Kasumi-1 (cell line): ENCODE measurements at places on chromosomes 3 and 15.
A peak's percentile ranks its signal among the peaks of the same experiment; 100 is the strongest.

GRCh38 chr3:26827169-26827568 is 204.6 kb downstream of the LRRC3B start:
- no peak for DNase-seq

DNA sequence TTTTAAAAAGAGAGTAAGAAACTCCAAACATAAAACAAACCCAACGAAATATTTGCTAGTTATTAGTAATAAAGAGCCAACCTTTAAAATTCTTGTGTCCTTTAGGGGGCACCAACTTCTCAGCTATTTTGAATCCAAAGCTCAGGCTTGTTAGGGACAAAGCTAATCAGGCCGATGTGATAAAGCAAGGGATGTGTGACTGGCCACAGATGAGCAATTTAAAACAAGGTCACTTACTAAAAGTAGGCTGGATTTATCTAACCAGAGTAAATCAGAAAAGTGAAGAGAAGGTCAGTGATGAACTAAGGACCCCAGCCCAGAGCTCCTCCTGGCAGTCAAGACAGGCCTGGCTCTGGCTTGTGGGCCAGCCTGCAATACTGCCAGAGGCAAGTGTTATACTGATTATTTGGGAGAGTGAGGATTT is 108.5 kb downstream of the CYP19A1 start:
- peak; percentile 4 for DNase-seq

GRCh38 chr15:68706256-68706655 is 114.4 kb downstream of the ANP32A start:
- no peak for DNase-seq

GRCh38 chr3:139518926-139519842 is 20.4 kb downstream of the RBP1 start:
- no peak for DNase-seq

GRCh38 chr3:42601896-42602581 is 1.6 kb downstream of the NKTR start:
- peak; percentile 80 for DNase-seq

DNA sequence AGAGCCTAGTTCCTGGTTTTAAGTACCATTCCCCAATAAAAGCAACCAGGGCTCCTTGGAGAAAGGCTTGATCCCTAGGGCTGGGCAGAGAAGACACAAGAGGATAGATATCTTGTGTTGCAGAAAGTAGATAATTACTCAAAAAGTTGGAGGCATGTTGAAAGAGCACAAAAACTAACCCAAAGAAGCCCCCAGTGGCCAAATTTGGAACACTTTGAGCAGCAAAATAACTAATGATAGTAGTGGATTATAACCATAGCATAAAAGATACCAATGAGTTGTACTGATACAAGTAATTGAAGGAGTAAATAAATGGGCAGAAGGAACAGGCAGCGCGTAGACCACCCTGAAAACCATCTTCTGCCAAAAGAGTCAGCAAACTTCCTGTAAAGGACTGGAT is 12.0 kb downstream of the EXOSC7 start:
- DNase-seq, result peak; percentile 63

DNA sequence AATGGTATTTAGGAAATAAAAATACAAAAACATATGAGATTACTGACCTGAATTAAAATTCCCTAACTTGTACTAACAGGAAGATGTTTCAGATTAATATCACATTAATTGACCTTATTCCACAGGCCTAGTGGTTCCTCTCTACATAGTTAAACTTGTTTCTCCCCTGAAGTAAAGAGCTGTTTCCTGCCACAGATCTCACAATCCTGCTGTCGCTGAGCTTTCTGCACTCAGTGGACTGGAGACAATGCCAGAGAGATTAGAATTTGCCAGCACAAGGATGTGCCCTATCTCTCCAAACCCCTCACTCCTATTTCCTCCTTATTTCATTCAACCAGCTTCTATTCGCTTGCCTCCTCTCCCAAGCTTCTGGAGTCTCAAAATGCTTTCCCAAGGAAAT is 130.6 kb downstream of the CTNNB1 start:
- DNase-seq, result no peak

DNA sequence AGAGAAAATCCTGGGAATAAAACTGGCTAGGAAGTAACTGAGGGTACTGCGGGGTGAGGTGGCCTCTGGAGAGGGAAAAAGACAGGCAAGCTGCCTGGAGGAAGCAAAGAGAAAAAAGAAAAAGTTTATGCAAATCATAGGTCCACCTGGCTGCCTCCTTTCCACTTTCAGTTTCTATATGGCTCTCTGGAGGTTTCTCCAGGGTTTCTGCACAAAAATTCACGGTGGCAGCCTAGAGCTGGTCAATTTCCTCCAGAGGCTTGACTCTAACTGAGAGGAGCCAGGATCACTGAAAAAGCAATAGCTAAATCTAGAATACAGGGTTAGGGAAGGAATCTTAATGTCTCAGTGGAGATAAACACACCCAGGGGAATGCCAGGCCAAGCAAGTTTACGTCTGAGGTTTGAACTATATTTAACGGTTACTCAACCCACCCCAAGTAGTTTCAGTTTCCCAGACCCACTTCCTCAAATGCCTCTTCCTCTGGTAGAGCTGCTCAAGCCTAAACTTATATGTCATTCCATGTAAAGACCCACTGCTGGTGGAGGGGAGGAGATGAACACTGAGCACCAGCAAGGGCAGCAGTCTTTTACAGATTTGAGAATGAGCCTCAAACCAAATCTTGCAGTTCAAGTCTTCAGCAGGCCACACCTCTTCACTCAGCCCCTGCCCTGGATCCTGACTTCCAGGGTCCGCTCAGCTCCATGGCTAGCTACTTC is 5.7 kb downstream of the LYSMD2 start:
- peak; percentile 94 for DNase-seq

DNA sequence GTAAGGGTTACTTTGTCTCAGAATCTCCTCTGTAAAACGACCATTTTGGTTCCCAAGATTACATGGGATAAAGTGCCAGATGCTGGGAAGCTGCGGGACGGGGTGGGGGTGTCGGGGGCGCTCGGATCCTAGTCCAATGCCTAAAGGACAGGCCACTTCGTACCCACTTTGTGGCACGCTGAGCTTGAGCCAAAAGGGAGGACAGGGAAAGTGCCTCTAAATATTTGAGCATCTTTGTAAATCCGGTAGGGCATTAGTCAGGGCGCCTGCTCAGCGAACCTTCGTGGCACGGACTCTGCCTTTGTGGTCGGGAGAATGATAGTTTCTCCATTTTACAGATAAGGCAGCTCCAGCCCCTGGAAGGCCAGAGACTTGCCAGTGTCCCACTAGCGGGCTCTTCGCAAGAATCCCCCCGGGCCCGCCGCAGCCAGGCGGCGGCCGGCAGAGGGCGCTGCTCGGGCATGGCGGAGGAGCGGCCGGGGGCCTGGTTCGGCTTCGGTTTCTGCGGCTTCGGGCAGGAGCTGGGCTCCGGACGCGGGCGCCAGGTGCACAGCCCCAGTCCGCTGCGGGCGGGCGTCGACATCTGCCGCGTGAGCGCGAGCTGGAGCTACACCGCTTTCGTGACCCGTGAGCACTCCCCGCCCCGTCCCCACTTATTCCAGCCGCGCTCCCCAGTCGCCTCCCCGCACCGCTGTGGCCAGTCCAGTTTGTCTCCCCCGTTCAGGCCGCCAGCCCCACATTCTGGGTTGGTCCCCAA is 1.8 kb downstream of the RCCD1 start:
- no peak for DNase-seq

DNA sequence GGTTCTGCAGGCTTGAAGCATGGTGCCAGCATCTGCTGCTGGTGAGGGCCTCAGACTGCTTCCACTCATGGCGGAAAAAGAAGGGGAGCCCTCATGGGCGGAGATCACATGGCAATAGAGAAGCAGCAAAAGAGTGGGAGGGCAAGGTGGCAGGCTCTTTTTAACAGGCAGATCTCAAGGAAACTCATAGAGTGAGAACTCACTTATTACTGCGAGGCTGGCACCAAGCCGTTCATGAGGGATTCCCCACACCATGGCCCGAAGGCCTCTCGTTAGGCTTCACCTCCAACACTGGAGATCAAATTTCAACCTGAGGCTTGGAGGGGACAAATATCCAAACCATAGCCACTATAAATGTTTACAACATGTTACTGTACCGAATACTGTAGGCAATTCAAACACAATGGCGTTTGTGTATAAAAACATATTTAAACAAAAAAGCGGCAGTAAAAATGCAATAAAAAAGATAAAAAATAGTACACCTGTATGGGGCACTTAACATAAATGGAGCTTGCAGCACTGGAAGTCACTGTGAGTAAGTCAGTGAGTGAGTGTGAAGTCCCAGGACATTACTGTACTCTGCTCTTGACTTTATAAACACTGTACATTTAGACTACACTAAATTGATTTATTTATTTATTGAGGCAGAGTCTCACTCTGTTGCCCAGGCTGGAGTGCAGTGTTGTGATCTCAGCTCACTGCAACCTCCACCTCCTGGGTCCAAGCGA is 18.8 kb upstream of the MOBP start:
- DNase-seq, result no peak

DNA sequence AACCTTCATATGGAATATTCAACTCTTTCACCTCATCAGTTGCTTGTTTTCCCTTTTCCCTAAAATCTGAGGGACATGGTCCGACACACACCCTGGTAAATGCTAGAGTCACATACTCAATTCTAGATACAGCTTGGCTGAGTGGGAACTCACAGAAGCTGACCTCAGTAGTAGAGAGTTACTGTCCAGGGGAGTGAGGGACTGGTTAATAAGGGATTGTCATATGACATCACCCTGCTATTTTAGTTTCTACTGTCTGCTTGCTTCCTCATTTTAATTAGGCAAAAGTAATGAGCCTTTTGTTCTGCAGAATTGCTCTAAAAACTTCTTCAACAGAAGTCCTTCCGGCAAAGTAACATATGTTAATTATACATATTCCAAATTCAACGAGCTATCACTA is 244.5 kb downstream of the ZIC4 start:
- peak; percentile 12 for DNase-seq

DNA sequence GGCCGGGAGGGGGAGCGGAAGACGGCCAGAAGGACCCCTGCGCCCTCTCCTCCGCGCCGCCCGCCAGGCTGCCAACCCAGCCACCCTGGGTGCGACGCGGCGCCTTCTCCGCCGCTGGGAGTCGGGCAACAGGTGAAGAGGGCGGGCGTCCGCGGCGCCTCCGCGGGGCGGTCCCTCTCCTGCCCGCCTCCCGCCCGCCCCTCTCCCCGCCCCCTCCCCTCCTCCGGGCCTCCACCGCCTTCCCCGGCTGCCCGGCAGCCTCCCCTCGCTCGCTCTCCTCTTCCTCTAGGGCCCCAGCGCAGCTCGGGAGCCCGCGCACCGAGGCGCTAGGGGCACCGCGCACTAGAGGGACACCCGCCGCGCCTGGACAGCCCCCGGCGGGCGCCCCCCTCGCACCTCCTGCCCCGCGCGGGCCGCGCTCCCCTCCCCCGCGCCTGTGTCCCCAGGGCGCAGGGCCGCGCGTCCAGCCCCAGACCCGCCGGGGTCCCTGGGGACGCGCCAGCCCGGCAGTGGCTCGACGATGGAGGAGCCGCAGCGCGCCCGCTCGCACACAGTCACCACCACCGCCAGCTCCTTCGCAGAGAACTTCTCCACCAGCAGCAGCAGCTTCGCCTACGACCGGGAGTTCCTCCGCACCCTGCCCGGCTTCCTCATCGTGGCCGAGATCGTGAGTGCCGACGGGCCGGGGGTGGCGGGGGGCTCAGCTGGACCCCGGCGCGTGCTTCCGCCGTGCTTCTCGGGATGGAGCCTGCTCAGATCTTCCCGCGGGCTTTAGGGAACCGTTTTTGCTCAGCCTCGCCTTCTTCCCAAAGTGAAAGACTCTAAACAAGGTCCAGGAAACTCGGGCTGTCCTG is at the start of gene CMTM8:
CMTM8 (plus strand) TSS at position 228 of the 854 bp plus-strand sequence; CDS start at position 521, 293 bp downstream.
- DNase-seq, result peak; percentile 59

GRCh38 chr3:13022348-13023234 is 50.6 kb downstream of the IQSEC1 start:
- no peak for DNase-seq

GRCh38 chr15:99998661-99999101 is 265.4 kb upstream of the LYSMD4 start:
- no peak for DNase-seq

DNA sequence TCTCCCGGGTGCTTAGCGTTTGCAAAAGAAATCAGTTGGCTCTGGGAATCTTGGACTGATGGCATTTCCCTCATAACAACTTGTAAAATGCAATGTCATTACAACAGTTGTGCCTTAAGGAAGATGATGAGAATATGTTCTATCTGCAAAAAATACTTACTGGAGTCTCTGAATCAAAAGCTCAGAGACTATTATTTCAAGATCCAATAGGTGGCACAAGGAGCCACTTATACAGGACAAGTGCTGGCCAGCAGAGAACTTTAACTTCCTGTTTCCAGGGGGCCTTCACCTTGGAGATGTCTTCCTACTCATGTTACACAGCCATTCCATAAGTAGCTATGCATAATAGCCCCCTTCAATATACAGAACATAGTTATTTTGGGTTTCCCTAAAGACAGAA is 8.9 kb upstream of the RPS27L start:
- peak; percentile 40 for DNase-seq

DNA sequence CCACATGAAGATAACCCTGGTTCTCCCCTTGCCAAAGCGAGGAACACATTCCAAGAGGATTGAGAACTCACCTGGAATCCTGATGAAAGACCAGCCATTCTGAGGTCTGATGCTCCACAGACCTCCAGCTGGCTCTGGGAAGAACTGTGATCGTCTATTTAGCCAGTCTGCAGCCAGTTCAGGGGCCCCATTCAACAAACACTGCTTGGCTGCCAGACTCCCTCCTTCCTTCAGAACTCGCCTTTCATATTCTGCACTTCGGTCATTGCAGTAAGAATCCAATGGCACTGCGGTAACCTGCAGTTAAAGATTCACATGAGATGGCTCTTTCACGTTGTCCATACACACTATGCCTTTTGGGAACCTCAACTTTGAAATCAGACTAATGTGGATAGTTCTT is 67.6 kb downstream of the CHAC1 start:
- DNase-seq, result no peak

DNA sequence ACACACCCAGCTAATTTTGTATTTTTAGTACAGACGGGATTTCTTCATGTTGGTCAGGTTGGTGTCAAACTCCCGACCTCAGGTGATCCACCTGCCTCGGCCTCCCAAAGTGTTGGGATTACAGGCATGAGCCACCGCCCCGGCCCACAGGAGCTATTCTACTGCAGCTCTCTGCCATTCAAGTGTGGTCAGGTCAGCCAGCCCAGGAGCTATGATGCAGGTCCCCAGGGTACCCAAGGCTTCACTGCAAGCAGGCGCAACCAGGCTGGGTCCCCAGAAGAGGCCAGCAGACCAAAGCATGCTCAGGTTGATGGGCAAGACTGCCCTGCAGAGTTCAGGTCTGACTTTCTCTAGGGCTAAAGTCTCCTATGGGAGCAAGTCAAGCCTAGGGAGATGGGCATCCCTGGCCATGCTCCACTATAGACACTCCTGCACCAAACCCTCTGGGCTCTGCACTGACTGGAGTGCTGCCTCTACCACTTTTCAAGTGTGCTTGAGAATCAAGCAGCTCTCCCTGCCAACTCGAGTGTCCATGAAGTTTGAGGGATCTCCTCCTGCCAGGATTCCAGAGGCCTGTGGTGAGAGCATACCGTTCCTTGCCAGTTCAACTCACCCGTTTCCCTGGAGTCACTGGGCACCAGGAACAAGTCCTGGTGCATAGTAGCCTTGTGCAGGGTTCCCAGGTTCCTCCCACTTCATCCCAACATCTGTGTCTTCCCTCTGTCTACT is 30.9 kb downstream of the MYO9A start:
- DNase-seq, result no peak
